Inflammatory macrophage treated with lipopolysaccharide for 1 hour (primary cell): ENCODE measurements at places on chromosomes 3 and 15.
A peak's percentile ranks its signal among the peaks of the same experiment; 100 is the strongest.

GRCh38 chr3:53843195-53844177 is 2.7 kb downstream of the CHDH start:
- no peak for DNase-seq

DNA sequence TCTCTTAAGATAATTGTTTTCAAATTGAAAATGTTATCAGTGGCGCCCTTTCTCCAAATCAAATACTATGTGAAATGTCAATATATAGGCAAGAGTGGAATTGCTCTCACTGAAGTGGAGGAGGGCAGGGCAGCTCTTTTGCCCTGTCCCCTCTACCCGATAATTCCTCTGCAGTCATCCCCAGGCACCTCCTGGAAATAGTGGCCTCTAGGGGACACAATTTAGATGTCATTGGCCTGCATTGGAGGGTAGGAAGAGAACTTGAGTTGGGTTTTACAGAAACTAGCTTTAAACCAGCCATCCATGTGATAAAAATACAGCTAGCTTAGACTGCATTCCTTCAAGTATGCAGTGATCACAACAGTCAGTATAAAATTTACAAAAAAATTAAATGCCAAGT is 288.9 kb downstream of the EDEM1 start:
- no peak for DNase-seq

DNA sequence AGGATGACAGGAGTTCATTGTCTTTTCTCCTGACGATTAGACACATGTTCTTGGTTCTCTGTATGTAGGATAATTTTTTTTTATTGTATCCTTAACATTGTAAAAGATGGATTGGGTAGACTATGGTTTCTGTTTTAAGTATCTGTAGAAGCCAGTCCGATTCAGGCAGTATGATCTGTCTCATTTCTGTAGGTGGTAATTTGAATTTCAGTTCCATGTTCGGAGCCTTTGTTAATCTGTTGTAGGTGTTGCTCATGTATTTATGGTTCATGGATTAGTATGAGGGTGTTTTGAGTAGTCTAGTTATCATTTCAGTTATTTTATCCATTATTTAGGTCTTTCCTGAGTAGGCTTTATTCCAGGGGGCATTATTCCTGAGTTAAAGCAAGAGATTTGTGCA is 32.4 kb upstream of the MME start:
- no peak for DNase-seq

DNA sequence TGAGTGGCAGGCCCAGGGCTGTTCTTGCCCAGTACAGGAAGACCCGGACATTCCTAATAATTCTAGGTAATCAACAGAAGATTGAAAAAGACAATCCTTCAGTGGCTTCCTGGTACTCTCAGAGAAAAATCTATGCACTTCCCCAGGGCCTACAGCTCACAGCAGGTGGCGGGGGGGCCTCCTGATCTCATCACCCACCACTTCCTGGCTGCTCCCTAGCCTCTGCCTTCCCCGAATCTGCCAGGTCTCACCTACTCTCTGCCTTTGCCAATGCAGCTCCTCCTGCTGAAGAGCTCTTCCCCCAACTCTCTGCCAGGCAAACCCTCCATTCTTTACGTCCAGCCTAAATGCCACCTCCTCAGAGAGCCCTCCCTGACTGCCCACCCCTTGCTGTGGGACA is 37.5 kb downstream of the EHD4 start:
- DNase-seq, result no peak

DNA sequence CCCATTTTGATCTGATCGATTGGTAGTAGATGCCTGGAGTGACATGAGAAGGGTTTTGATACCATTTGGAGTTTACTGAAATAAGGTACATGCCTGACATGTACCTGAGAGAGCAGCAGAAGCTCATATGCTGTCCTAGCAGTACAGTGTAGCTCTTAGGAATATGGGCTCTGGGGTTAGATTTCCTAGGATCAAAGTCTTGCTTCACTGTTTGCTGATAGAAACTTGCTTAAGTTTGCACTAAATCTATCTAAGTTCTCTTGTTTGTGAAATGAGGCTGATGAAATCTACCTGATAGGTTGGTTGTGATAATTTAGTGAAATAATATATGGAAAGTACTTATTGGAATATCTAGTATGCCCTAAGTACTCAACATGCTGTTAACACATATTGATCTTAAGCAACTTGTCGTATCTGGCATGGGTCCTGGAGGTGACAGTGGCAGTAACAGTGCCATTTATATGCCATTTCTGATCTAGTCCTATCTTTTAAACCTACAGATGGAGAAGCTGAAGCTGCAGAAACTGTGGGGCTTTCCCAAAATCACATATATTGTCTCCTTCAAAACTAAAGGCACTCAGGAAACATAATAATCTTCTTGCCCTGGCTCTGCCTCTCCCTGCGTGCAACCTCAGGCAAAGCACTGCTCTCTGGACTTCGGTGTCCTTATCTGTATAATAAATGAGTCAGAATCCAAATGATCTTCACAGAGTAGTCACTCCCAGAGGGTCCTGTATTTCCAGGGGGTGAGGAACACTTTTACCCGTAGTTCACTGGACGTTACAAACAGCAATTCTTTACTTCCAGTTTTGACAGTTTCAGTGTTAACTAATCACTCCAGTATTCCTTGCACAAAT is 223.6 kb upstream of the SETMAR start:
- no peak for DNase-seq

- DNase-seq, result no peak
These were observed 408.0 kb downstream of the MECOM start for GRCh38 chr3:169255511-169255910.

- DNase-seq, result no peak
These were observed 7.9 kb downstream of the SECISBP2L start for GRCh38 chr15:49038382-49038781.

- no peak for DNase-seq
These were observed 44.4 kb downstream of the ADAM10 start for GRCh38 chr15:58705105-58705504.

- DNase-seq, result no peak
These were observed 1153.4 kb downstream of the IGSF11 start for GRCh38 chr3:117881210-117881609.

- no peak for DNase-seq
These were observed 3.2 kb upstream of the SLC4A7 start for GRCh38 chr3:27487383-27487782.

- DNase-seq, result no peak
These were observed 12.6 kb downstream of the IGDCC3 start for GRCh38 chr15:65365229-65365628.

- peak; percentile 67 for DNase-seq
These were observed 240.7 kb downstream of the LPP start for GRCh38 chr3:188394623-188395022.

GRCh38 chr3:42790714-42791229 is 13.5 kb downstream of the HIGD1A start:
- no peak for DNase-seq

GRCh38 chr15:40028853-40029252 is 10.1 kb downstream of the SRP14 start:
- DNase-seq, result no peak

DNA sequence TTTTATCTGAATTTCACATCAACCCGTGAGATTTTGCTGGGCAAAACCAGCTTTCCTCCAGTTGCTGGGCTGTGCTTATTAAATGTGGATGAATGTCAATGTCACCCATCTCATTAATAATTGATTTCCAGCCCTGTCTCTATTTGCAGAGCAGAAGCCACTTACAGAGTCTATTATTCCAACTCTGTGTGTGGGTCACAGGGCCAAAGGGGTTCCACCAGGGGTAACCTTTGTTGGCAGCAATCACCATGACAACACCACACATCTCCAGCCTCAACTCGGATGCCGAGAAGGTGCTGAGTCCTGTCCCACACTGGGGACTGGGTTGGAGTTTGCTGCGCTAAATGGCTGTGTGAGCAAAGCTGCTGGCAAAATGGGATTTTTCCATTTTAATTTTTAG is 51.1 kb upstream of the WNT5A start:
- no peak for DNase-seq

DNA sequence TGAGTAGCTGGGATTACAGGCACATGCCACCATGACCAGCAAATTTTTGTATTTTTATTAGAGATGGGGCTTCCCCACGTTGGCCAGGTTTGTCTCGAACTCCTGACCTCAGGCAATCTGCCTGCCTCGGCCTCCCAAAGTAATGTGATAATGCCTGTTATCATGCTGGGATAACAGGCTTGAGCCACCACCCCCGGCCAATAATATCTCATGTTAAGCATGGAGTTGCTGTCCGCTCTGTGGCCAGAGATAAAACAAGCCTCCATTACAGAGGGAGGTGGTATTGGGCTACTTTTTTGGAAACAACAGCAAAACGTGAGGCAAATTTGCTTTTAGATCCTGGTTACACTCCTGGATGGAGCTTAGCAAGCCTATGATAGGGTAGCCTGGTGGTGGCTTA is 32.9 kb upstream of the ALG1L2 start:
- DNase-seq, result no peak

- peak; percentile 35 for DNase-seq
These were observed 13.9 kb downstream of the NLGN1 start for GRCh38 chr3:173411375-173411973.

DNA sequence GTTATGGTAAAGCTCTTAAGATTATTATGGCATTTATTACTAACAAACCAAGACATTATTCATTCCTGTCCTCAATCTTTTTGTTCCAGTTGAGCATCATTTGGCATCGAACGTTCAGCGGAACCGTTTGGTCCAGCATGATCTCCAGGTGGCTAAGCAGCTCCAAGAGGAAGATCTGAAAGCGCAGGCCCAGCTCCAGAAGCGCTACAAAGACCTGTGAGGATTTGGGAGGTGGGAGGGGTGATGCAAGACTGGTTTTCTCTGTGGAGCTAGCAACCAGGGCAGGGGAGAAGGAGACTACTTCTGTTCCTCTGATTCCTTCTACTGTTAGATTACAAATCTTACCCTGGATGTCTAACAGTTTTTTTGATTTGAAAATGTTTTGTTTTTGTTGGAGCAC is 27.6 kb upstream of the UTS2B start:
- no peak for DNase-seq

DNA sequence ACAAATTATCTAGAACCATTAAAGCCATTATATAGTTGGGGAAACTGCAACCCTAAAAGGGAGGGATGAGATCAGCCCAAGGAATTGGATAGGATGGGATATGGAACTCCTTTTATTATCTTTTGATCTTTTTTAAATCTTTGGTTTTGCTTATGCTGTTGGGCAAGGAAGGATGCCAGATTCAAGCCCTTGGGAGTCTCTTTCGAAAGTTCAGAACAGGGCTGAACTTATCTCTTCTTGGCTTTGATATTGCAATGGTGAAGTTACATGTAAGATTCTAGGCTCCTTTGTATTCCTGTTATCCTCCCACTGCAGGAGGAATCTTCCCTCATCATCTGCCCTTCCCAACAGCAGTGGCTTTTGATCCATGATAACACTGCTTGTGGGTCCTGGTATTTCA is 10.0 kb upstream of the SLC22A13 start:
- DNase-seq, result no peak

DNA sequence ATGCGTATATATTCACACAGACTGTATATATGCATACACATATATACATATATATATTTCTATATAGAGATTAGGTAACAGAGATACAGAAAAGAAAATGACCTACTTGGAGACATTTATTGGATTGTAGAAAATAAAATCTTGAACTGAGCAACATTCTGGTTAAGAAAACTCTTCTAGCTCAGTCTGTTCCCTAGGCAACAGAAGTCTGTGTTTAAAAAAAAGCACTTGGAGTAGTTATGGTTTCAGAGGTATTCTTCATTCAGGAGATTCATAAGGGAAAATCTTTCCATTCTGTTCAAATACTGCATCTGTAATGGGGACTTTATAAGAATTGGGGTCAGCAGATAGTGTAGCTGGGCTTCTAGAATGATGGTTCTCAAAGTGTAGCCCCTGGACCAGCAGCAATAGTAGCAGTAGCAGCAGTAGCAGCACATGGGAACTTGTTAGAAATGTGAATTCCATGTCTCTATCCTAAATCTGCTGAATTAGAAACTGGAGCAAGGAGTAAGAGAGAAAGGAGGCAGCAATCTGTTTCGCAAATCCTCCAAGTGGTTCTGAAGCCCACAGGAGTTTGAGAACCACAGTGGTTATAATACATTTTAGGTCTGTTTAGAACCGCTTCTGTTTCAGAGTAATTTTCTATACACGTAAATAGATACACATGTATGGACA is 112.8 kb upstream of the TMEM108 start:
- DNase-seq, result no peak

- DNase-seq, result no peak
These were observed 253.7 kb downstream of the GAP43 start for GRCh38 chr3:115876876-115877614.

GRCh38 chr3:40192628-40193027 is 116.9 kb upstream of the EIF1B start:
- no peak for DNase-seq

- DNase-seq, result no peak
These were observed 1.5 kb downstream of the TEX55 start for GRCh38 chr3:119147494-119147893.

DNA sequence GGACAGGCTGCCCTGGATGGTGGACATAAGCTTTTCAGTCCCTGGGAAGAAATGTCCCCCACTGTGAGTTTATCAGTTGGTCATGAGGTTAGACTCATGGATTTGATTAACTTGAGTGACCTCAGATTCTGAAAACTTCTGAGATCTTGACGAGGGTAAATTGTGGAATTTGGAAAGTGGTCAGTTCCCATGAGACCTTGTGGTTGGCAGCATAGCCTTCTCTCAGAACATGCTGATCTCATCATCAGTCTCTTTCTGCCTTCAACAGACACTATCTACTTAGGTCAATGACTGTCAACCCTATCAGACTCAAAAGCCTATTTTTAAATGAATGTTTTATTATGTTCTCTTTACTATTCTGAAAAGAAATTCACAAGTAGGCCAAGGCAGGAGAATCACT is 45.6 kb upstream of the NDUFB4 start:
- DNase-seq, result no peak

DNA sequence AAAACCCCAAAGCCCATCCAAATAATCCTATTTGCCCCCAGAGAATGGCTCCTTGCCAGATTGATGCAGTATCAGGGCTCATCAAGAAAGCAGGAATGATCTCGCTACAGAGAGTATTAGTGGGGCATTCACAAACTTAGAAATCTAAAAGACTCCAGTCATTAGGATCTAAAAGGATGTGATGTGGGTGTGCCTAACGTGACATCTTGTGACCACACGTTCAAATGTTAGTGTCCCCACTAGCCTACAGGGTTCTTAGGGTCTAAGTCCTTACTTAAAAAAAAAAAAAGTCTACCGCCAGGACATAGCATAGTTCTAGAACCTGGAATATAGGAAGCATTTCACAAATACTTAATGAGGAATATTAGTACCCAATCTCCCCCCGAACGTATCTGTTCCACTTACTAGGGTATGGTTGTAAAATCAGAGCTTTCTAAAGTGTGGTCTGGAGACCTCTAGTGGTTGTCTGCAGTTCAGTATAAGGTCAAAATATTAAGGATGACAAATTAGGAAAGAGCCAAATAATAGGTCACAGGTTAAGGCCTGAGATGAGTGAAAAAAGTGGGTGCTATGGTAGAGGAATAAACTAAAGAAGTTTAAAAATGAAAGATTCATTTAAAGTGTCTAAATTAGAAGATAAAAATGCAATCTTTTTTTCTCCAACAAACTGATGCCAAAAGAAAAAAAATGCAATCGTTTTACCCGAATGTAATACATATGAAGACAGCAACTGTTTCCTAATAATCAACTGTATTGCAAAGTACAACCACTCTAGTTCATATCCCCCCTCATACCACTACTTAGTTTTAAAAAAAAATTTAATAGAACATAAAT is 4.2 kb upstream of the CHRM5 start:
- peak; percentile 18 for DNase-seq
